Bronchial epithelial cell (primary cell): ENCODE measurements at places on chromosomes 2 and 18.

- no peak for DNase-seq
Measured at GRCh38 chr2:161961061-161961460, 113.0 kb downstream of the DPP4 start.

GRCh38 chr2:175001566-175001965, 3.6 kb downstream of the CHN1 start:
- DNase-seq, result no peak

DNA sequence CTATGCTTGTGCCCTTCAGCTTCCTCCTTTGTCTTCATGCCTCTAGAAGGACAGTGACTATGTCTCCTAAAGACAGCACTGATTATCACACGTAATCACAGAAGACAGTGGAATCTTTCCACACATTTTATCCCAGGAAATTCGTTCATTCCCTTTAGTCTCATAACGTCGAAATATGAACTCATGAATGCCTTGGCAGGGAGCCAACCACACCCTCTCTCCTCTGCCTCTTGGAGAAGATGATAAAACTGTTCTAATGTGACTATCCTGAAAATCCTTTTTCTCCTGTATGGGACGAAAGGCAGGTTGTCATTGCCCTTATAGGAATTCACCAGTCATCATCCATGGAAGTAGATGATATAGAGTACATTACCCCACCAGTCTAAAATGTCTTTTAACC, 726.6 kb upstream of the FANCL start:
- DNase-seq, result no peak

- DNase-seq, result no peak
Measured at GRCh38 chr18:46672062-46672970, 15.3 kb upstream of the LOXHD1 start.

DNA sequence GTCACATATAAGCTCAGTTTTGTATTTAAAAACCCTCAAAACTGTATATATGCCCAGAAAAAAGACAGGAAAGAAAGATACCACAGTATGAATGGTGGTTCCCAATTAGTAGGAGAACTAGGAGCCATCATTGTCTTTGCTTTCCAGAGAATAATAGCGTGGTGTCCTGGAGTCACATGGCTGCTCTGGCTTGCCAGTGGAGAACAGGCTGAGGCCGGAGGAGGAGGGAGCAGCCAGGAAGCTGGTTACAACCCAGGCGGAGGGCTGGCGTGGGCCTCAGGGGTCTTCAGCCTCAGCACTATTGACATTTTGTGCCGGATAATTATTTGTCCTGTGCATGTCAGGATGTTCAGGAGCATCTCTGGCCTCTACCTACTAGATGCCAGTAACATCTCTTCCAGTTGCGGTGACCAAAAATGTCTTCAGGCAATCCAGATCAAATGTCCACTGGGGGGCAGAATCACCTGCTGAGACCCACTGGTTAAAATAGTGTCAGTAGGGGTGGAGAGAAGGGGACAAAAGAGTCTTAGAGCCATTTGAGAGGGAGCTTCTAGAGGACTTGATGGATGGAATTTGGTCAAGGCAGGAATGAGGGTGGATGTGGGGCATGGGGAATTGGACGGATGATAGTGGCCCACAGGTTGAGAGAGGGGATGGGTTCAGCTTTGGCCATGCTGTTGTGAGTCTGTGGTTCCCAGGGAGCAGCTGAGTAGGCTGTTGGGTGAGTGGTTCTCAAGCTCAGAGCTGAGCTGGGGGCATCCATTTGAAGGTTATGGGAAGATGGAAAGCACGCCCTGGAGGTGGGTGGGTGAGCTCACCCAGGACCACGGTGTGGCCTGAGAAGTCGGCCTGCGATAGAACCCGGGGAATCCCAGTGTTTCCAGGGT, 144.9 kb downstream of the AGAP1 start:
- DNase-seq, result no peak

DNA sequence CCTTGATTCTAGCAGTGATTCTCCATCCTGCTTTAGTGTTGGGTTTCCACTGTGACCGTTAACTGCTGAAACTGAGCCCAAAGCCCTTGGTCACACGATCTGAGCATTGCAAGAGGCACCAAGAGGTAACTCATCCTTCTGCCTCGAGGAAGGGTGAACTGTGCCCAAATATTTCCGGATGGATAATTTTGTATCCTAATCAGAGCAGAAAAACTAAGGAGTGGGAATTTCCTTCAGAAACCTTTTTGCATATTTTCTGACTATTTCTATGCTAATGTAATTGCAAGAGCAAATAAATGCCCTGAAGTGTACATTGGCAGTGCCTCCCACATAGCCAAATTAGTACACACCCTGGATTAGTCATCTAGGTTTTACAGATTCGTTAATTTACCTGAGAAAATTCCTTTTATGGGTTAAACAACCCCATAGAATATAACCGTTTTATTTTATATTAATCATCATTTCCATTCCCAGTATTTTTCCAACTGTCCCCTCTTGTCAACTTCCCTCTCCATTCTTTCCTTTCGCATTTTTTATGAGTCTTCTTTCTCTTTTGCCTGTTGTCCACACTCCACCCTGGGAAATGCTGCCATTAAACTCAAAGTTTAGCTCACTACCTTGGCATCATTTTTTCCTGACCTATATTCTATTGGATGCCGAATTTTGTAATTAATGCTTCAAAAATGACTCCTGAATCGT, 31.7 kb upstream of the COBLL1 start:
- peak; percentile 44 for DNase-seq

DNA sequence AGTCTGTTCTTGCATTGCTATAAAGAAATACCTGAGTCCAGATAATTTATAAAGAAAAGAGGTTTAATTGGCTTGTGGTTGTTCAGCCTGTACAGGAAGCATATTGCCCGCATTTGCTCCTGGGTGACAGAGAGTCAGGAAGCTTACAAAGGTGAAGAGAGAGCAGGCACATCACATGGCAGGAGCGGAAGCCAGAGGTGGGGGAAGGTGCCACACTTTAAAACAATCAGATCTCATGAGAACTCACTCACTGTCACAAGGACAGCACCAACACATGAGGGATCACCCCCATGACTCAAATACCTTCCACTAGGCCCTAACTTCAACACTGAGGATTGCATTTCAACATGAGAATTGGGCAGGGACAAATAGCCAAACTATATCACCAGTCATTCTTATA, 124.8 kb upstream of the COL5A2 start:
- no peak for DNase-seq

GRCh38 chr2:51919395-51919794, 887.5 kb upstream of the NRXN1 start:
- DNase-seq, result peak; percentile 86

GRCh38 chr2:101728865-101729264, 31.4 kb downstream of the MAP4K4 start:
- no peak for DNase-seq

GRCh38 chr18:40738321-40738880, 1216.6 kb upstream of the PIK3C3 start:
- peak; percentile 82 for DNase-seq

- DNase-seq, result no peak
Measured at GRCh38 chr2:72983500-72984161, 66.3 kb downstream of the EMX1 start.

GRCh38 chr2:221529943-221530652, 42.0 kb downstream of the EPHA4 start:
- peak; percentile 97 for DNase-seq

DNA sequence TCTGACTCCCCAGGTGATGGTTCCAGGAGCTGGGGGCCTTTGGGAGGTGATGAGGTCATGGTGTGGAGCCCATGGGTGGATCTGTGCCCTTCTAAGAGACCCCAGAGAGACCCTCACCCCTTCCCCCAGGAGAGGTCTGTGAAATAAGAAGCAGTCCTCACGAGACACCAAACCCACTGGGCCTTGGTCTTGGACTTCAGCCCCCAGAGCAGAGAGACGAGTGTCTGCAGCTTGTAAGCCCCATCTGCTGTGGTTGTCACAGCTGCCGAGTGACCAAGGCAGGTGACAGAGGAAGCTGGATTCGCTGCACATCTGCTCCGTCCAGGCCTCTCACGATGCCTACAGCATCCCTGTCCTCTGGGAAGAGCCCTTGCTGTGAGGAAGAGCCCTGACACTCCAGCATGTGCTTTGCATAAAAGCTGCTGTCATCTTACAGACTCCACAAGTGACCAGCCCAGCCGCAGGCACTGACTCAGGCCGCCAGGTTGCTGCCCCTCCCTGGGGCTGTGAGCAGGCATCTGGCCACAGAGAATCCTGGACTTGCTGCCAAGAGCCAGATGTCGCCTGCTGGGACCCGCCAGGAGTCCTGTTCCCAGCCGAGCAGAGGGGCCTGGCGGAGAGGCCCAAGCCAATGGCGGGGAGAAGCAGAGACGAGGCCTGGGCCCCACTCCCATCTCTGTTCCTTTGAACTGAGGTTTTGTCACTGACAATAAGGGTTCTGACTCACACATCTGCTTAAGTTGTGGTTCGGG, 150.8 kb downstream of the PXDN start:
- peak; percentile 68 for DNase-seq

DNA sequence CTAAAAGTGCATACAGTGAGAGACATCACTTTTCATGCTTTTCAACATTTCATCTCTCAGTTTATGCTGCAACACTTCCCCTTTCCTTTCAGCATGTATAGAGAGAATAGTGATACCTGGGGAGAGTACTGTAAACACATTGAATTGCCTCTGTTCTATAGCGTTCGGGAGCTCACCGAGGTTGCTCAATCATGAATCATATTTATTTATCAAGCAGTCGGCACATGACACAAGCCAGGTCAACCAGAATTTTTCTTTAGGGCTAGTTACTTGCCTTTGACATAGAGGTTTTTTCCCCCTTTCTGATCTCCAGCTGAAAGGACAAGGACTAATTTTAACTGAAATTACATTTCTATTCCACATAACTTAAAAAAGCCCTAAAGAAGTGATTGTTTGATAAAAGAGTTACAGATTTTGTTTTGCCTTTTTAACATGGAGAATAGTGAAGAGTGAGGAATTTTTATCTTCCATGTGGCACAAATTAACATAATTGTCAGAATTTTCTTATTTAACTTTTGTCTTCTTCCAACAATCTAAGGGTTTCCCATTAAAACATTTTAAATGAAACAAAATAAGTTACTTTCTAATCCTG, 690.9 kb upstream of the TMEFF2 start:
- peak; percentile 82 for DNase-seq

- no peak for DNase-seq
Measured at GRCh38 chr18:49499046-49499637, 12.1 kb upstream of the C18orf32 start.

DNA sequence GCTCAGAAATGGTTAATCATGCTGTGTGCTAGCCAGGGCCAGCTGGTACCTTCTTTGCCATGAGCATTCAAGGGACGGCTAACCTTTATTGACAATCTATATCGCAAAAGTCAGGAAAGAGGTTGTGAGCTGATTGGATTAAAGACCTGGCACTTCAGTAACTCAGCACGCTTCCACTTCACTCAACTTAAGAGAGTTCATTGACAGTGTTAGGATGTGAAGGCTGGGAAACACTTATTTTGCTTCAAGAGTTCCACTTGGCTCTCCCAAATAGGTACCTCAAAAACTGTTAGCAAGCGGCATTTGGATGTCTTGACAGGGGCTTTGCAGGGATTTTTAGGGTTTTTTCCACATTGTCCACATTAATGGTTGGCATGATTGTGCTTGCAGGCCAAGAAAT, 25.1 kb upstream of the TXNDC2 start:
- no peak for DNase-seq

DNA sequence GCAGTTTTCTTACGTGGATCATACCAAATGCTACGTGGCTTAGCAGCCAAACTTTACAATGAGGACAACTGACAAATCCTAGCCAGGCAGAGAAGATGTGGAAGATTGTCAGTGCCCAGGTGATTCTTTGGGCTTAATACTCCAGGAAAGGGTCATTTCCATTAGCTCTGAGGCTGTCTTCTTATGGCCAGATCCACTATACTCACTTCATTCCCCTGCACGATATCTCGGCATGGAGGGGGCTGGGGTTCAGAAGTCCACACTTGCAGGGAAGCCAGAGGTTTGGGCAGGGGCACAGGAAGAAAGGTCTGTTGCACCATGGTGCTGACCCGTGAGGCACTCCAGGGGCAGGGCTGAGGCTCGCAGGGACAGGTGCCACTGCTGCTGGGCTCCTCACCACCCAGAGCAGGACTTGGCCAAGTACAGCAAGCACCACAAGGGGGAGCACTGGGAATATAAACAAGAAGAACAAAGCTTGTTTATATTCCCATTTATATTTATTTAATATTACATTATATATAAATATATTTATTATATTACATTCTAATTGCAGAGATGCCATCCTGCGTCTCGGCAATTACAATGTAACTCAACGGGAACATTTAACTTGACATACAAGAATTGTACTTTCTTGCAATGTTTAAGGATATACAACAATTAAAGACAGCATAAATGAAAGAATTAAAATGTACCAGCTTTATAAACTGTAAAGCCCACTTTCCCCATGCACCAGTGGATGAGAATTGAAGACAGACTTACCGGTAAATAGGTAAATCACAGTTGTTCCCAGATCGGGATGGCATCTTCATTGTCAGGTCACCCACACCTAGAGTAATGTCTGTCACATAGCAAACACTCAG, 27.2 kb downstream of the CLUL1 start:
- DNase-seq, result peak; percentile 66

- DNase-seq, result no peak
Measured at GRCh38 chr2:217836901-217837491, 165.8 kb downstream of the TNS1 start.

DNA sequence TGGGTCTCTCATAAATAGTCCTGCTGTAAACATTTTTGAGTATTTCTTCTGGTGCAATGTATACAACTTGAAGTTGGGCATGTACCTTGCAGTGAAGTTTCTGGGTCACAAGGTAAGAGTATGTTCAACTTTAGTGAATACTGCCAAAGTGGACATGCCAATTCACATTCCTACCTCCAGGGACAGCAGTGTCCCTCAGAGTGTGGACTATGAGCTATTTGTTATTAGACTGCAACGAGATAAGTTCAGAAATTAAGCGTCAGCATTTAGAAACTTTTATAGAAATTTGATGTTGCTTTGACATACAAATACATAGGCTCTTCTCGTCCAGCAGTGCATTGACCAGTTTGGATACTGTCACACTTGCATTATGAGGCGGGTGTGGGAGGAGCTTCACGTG, 7.2 kb upstream of the ACKR3 start:
- DNase-seq, result peak; percentile 17

GRCh38 chr2:239394346-239394945, 6.4 kb downstream of the HDAC4 start:
- DNase-seq, result no peak
